ENCODE measurements at places on chromosomes 2 and 18.
A peak's percentile ranks its signal among the peaks of the same experiment; 100 is the strongest.

DNA sequence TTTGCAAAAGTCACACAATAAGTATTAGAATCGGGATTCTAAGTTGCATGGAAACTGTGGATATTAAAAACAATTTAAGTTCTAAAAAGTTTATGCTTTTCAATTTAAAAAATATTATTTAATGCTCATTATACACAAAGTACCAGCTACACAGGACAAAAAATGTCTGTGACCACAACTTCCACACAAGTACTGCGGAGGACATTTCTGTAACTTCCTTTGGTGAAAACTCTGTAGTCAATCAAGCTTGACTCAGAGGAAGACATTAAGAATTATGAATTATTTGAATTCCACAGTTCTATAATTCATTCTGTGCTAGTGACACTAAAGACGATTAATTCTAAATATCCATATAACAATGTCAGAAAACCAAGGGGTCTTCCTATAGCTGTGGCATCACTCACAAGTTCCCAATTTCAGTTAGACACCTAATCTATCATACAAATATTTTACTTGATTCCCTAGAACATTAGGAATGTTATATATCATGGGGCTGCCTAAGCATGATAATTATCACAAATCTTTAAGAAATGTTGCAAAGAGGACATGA, 120.5 kb downstream of the AFF3 start:
- DNase-seq: no peak

DNA sequence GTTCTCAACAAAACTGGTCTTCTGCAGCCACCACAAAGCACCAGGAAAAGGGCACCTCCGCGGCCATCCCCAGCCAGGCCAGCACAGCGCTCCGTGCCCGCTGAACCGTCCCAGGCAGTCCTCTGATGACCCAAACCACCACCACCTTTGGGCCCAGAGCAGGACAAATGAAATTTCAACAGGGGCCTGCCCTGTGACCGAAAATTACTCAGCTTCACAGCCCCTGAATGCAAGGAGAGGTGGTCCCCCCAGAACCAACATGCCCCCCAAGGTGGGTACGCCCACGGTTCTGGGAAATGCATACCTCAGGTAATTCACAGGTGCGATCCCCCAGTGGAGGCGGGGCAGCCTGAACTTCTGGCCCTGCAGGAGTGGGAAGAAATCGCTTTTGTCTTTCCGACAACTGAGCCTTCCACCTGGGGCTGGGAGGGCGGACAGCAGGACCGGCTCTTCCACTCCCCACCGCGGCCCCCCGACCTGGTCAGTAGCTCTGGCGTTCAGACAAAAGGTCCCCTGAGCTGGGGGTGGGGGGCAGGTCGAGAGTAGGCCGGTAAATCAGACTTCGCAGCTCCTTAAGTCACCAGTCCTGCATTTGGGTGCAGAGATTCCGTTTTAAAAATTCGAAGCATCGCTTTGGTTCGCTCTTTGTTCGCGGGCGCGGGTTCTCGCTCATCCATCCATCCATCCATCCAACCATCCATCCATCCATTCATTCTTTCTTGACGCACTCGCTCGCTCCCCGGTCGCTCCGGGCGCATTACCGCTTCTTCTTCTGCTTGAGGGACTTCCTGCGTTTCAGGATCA, 1.4 kb downstream of the ARL4C start:
- no peak for DNase-seq

GRCh38 chr18:2916184-2916583, 69.4 kb downstream of the EMILIN2 start:
- DNase-seq: no peak

GRCh38 chr2:182593394-182593975, 122.6 kb upstream of the DNAJC10 start:
- no peak for DNase-seq

DNA sequence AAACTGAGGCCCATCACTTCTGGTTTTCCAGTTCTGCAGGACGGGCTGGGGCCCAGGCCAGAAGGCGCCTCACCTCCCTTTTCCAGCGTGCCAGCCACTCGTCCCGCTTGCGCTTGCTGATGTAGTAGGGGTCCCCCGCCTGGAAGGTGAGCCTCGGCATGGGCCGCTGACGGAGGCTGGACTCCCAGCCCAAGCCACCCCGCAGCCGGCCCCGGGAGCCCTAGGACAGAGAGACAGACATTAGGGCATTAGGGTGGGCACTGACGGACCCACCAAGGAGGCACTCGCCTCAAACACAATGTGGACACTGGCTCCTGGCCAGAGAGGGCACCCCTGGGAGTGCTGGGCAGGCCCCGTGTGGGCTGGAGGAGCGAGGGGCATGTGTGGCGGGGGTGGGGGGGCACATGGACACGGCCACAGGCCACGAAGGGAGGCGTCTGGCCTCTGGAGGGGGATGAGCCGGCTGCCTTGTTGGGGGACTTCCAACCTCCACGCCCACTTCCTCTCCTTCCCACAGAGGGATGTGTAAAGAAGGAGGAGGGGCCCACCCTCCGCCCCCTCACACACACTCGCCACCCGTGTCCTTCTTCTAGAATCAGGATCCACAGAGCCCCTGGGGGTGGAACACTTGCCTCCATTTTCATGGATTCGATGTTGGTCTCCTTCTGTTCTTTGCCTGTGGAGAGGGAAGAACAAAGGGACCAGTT, 66.7 kb downstream of the DNMT3A start:
- peak; percentile 48 for DNase-seq

Data from activated CD4-positive, alpha-beta T cell treated with anti-CD3 and anti-CD28 coated beads, Interleukin-10, Interleukin-2, amounts not matched to agents 100 ng/mL and 50 ng/mL, durations not matched to agents 16 hours and 8 hours (primary cell).